A549 treated with Hydrocortisone at 1 μM for 4 hours (cell line): ENCODE measurements at places on chromosomes 3 and 15. TPM values are rescaled to one million over a fixed set of nuclear protein-coding genes. Genes with fewer than 3 reads are reported as not detected.

The SV2B gene
- 0.05 to 0.14 TPM (median 0.08 TPM) in 5 replicates for total RNA-seq

The MEIS2 gene
- total RNA-seq, result 7.3 to 12.0 TPM (median 8.5 TPM) in 5 replicates

The DOCK3 gene
- 0.29 to 0.38 TPM (median 0.35 TPM) in 5 replicates for total RNA-seq

The DHX36 gene
- 58.2 to 63.7 TPM (median 59.9 TPM) in 5 replicates for total RNA-seq

The CFAP91 gene
- total RNA-seq, result 0.09 to 0.62 TPM (median 0.21 TPM) in 5 replicates

The ALPK3 gene
- total RNA-seq, result 0.08 to 0.10 TPM (median 0.09 TPM) in 5 replicates

The ASTE1 gene
- total RNA-seq, result 5.2 to 6.8 TPM (median 5.3 TPM) in 5 replicates

The CCR8 gene
- not detected in 5 replicates for total RNA-seq

The BOC gene
- total RNA-seq, result 5.0 to 5.7 TPM (median 5.3 TPM) in 5 replicates

The CTNNB1 gene
- total RNA-seq, result 169 to 244 TPM (median 184 TPM) in 5 replicates

The CASR gene
- not detected in 5 replicates for total RNA-seq

The ULK4 gene
- 4.7 to 9.0 TPM (median 5.3 TPM) in 5 replicates for total RNA-seq

The NEDD4 gene
- 74.5 to 125 TPM (median 88.6 TPM) in 5 replicates for total RNA-seq

The BFSP2 gene
- not detected in 5 replicates for total RNA-seq

The TEX55 gene
- total RNA-seq, result not detected in 5 replicates

The RASGRF1 gene
- total RNA-seq, result 0.17 to 0.43 TPM (median 0.34 TPM) in 5 replicates

The SFMBT1 gene
- total RNA-seq, result 8.1 to 12.3 TPM (median 8.5 TPM) in 5 replicates

The MESP2 gene
- 0.24 to 0.84 TPM (median 0.48 TPM) in 5 replicates for total RNA-seq

The TAMM41 gene
- total RNA-seq, result 24.8 to 29.9 TPM (median 27.6 TPM) in 5 replicates

The RGMA gene
- 0.25 to 0.40 TPM (median 0.31 TPM) in 5 replicates for total RNA-seq

The NANOGP8 gene
- not detected in 5 replicates for total RNA-seq

The ADAMTSL3 gene
- 0.22 to 0.70 TPM (median 0.32 TPM) in 5 replicates for total RNA-seq

The USP19 gene
- total RNA-seq, result 20.0 to 23.6 TPM (median 21.9 TPM) in 5 replicates

The CCR3 gene
- total RNA-seq, result not detected in 5 replicates

The NXPE3 gene
- 19.3 to 24.0 TPM (median 21.0 TPM) in 5 replicates for total RNA-seq

The SELENOS gene
- 165 to 175 TPM (median 168 TPM) in 5 replicates for total RNA-seq

The NOX5 gene
- 0.11 to 0.35 TPM (median 0.20 TPM) in 5 replicates for total RNA-seq

The IMPG2 gene
- total RNA-seq, result 0.01 TPM in 2 of 5 replicates, not detected in the others

The SEC62 gene
- total RNA-seq, result 72.7 to 144 TPM (median 83.8 TPM) in 5 replicates

The SKOR1 gene
- total RNA-seq, result 0.02 to 0.07 TPM (median 0.05 TPM) in 5 replicates

The KCNMB3 gene
- 1.1 to 1.8 TPM (median 1.4 TPM) in 5 replicates for total RNA-seq
